ENCODE measurements at places on chromosomes 7 and 10. TPM values are rescaled to one million over a fixed set of nuclear protein-coding genes. Genes with fewer than 3 reads are reported as not detected.

- no peak for DNase-seq
- peaks cover 8% of the 10 kb centered on the region for H3K27me3 ChIP-seq
- no peaks in the 10 kb centered on the region for H3K36me3 ChIP-seq
Observed at GRCh38 chr7:48154792-48155413, 16.4 kb upstream of the ABCA13 start.

- H3K4me1 ChIP-seq, result peaks cover 81% of the 10 kb centered on the region
- H3K27ac ChIP-seq, result peak overlapping the region; percentile 97
- H3K36me3 ChIP-seq, result peaks cover 17% of the 10 kb centered on the region
- H3K4me3 ChIP-seq, result peak overlapping the region; percentile 9
- H3K27me3 ChIP-seq, result no peaks in the 10 kb centered on the region
Observed at GRCh38 chr10:119667562-119668328, 16.6 kb downstream of the BAG3 start.

GRCh38 chr7:4123823-4124222, 558.3 kb upstream of the FOXK1 start:
- H3K4me1 ChIP-seq, result no peaks in the 10 kb centered on the region
- no peak overlapping the region for H3K27ac ChIP-seq
- H3K36me3 ChIP-seq, result peaks cover 21% of the 10 kb centered on the region
- no peaks in the 10 kb centered on the region for H3K27me3 ChIP-seq
- peak; percentile 68 for DNase-seq

DNA sequence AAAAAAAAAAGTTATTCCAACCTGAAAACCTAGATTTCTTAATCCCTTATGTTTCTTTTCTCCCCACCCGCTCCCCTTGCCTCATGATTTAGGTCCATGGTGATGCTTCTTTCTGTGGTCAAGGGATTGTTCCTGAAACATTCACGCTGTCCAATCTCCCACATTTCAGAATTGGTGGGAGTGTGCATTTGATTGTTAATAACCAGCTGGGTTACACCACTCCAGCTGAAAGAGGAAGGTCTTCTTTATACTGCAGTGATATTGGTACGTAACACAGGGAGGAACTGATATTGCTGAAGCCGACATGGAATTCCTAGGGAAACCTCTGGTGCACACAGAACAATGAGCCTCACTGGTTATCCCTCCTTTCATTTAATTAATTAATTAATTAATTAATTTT, 22.7 kb downstream of the DHTKD1 start:
- peaks cover 18% of the 10 kb centered on the region for H3K36me3 ChIP-seq
- no peak overlapping the region for H3K27ac ChIP-seq
- no peak overlapping the region for H3K4me3 ChIP-seq
- H3K27me3 ChIP-seq, result no peaks in the 10 kb centered on the region
- no peaks in the 10 kb centered on the region for H3K4me1 ChIP-seq

Gene SFRP5
- 0.80 TPM for total RNA-seq

Gene PILRA
- 0.92 TPM for total RNA-seq

Gene PCDH15
- 0.12 TPM for total RNA-seq

Gene LAMB1
- 405 TPM for total RNA-seq

Gene CYP26C1
- 0.15 TPM for total RNA-seq

Data from chondrocyte (in vitro differentiated cells).